ENCODE measurements at places on chromosomes 13 and 19.

GRCh38 chr13:31045286-31046081 is 113.0 kb downstream of the TEX26 start:
- DNase-seq, result peak; percentile 24

- DNase-seq, result no peak
These were observed 22.4 kb downstream of the LRCH1 start for GRCh38 chr13:46575301-46575771.

- DNase-seq, result no peak
These were observed 11.2 kb downstream of the ZNF347 start for GRCh38 chr19:53147645-53148044.

- DNase-seq, result no peak
These were observed 7.3 kb downstream of the MRPL4 start for GRCh38 chr19:10259162-10259905.

GRCh38 chr13:73778242-73778864 is 355.9 kb downstream of the KLF12 start:
- no peak for DNase-seq
